ENCODE measurements at places on chromosomes 5 and 9.

DNA sequence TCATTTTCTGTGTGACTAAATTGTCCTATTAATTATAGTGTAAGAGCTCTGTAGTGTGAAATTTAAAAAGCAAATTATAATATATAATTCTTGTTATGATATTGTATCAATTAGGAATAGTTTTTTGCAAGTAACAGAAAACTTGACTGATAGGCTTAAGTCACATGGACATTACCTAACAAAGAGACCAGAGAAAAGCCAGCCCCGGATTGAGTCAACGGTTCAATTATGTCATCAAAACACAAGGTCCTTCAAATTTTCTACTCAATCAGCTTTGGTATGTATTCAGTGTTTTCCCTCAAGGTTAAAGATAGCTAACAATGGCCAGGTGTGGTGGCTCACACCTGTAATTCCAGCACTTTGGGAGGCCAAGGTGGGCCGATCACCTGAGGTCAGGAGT, 126.7 kb upstream of the PTGER4 start:
- H3K36me3 ChIP-seq, result no peaks in the 10 kb centered on the region
- peaks cover 13% of the 10 kb centered on the region for H3K4me1 ChIP-seq
- no peak for DNase-seq
- no peak overlapping the region for H3K4me3 ChIP-seq

GRCh38 chr5:99122976-99123375, 194.2 kb upstream of the CHD1 start:
- no peak overlapping the region for H3K4me3 ChIP-seq
- H3K27ac ChIP-seq, result no peak overlapping the region
- DNase-seq, result no peak
- H3K27me3 ChIP-seq, result no peaks in the 10 kb centered on the region
- no peaks in the 10 kb centered on the region for H3K36me3 ChIP-seq

GRCh38 chr9:127166651-127167524, 44.5 kb upstream of the ANGPTL2 start:
- H3K27ac ChIP-seq, result no peak overlapping the region
- peak; percentile 44 for DNase-seq
- peaks cover 15% of the 10 kb centered on the region for H3K4me1 ChIP-seq
- no peaks in the 10 kb centered on the region for H3K27me3 ChIP-seq
- no peaks in the 10 kb centered on the region for H3K36me3 ChIP-seq
- no peak overlapping the region for H3K4me3 ChIP-seq

GRCh38 chr9:17614903-17615302, 36.0 kb downstream of the SH3GL2 start:
- H3K4me1 ChIP-seq, result no peaks in the 10 kb centered on the region
- DNase-seq, result no peak
- no peak overlapping the region for H3K27ac ChIP-seq
- no peaks in the 10 kb centered on the region for H3K36me3 ChIP-seq

GRCh38 chr5:159412284-159413046, 82.2 kb upstream of the IL12B start:
- no peak overlapping the region for H3K27ac ChIP-seq
- no peaks in the 10 kb centered on the region for H3K4me1 ChIP-seq
- H3K4me3 ChIP-seq, result no peak overlapping the region
- no peaks in the 10 kb centered on the region for H3K27me3 ChIP-seq
- DNase-seq, result no peak

DNA sequence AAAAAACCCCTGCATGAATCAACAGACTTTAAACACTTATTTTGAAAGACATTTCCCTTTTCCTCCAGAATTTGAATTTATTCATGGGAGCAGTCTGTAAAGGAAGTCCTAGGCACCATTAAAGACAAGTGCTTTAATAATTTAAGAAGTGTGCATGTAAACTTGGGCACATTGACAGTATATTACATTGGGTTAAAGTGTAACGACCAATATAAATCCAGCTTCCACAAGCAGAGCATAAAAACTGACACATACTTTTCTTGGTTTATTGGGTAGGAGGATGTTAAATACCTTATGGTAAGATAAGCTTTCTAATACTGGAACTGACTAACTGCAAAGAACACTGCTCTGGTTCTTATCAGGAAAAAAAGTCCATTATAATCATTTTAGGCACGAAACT, 1.2 kb upstream of the ENTREP1 start:
- peaks cover 3% of the 10 kb centered on the region for H3K27me3 ChIP-seq
- peaks cover 12% of the 10 kb centered on the region for H3K4me1 ChIP-seq
- DNase-seq, result no peak

All from suprapubic skin (tissue), 4 donors.